ENCODE measurements at places on chromosomes 2 and 18.

DNA sequence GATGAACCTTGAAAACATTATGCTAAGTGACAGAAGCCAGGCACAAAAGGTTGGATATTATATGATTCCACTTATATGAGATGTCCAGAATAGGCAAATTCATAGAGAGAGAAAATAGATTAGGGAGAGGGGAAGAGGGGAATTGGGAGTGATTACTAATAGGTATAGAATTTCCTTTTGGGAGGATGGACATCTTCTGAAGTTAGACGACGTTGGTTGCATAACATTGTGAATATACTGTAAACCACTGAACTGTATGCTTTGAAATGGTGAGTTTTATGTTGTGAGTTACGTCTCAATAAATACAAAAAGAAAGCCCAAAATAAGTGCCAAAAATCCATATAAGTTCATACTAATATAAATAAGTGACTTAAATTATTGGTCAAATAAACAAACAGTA, 18.6 kb upstream of the CYP26B1 start:
- no peak for DNase-seq

- no peak for DNase-seq
Measured at GRCh38 chr2:239173301-239173700, 227.5 kb downstream of the HDAC4 start.

- DNase-seq: no peak
Measured at GRCh38 chr2:9693196-9693491, 62.3 kb upstream of the YWHAQ start.

DNA sequence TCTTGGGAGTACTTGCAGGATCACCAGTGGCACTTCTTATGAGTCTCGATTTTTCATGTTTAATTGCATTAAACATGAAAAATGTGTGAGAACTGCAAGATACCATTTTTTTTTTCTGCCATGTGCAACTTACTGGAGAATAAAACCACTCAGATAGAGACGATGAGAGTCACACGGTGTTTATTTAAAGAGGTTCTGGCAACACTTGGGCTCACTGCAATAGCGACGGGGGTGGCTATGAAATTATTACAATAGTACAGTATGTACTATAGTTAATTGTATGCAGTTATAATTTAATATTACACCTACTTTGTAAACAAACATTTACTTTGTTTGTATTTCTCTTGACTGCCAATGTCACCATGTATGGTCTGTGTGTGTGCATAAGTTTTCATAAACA, 479.8 kb downstream of the NUP35 start:
- DNase-seq: no peak

GRCh38 chr2:32614084-32614483, 13.8 kb upstream of the TTC27 start:
- DNase-seq: no peak

DNA sequence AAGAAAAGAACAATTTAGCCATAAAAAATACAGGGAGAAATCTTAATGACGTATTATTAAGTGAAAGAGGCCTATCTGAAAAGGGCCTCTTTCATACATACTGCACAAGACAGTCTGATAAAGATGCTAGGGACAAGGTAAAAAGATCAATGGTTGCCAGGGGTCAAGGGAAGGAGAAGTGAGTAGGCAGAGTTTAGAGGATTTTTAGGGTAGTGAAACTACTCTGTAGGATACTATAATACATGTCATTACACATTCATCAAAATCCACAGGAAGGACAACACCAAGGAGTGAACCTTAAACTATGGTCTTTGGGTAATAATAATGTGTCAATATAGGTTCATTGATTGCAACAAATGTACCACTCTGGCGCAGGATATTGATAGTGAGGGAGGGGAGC, 289.3 kb downstream of the FSIP2 start:
- DNase-seq: no peak

DNA sequence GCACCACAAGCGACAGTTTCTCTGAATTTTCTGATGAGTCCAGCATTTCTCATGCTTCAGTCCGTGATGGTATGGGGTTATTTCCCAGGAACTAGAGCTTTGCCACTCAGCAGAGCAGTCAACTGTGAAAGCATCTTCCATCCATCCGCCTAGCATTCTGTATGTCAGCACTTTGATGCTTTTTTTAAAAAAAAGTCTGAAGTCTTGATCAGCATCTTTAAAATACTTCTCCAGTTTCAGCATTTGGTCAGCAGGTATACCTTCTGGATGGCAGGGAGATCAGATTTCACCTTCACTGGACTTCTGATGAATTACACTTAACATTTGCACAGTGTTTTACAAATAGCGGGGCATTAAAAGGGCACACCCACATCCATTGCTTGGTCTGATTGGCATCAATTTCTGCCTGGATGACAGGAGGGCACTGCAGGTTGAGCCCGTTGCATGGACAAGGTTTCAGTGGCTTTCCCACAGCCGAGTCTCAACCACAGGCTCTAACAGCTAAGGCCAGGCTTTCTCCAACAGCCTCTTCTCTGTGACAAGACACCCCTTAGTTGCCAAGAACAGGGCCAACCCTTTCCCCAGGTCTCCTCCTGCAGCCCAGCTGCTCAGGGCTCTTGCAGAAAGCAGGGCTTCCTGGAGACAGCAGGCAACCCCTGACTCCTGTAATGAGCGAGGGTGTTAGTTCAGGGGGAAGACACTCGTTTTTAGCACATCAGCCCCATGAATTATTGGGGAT, 54.0 kb downstream of the EMILIN2 start:
- DNase-seq: peak; percentile 42

GRCh38 chr2:236993-237539, 26.8 kb downstream of the SH3YL1 start:
- no peak for DNase-seq

GRCh38 chr2:6883448-6884122, 6.0 kb downstream of the RSAD2 start:
- no peak for DNase-seq

DNA sequence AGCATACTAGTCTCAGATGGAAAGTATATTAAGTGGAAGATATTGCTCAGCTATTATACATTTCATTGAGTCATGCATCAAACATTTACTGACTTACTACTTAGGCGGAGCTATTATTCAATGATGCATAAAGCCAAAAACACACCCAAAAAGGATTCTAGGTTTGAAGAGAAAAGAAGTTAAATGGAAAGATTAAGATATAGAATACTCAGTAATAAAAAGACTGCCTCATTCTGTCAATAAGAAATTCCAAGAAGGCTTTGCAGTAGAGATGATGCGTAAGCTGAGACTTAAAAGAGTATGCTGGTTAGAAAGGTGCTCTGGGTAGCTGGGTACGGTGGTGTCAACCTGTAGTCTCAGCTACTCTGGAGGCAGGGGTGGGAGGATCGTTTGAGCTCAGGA, 27.6 kb downstream of the STK17B start:
- no peak for DNase-seq

DNA sequence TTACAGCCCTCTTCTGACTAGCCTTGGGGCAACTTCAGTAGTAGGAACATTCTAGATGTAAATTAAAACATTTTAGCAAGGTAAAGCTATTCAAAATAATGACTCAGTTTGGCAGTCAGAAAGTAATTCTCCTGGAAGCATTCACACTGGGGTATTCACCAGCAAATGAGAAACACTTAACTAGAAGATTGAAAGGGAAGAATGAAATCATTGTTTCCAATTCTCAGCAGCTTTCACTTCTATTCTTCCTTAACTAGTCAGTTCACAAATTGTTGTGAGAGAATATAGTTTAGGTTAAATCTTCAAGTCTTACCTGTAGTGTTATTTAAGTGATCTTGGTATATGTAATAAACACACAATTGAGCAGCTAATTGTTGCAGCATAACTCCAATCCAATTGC, 1135.6 kb upstream of the FAM98A start:
- DNase-seq: no peak

DNA sequence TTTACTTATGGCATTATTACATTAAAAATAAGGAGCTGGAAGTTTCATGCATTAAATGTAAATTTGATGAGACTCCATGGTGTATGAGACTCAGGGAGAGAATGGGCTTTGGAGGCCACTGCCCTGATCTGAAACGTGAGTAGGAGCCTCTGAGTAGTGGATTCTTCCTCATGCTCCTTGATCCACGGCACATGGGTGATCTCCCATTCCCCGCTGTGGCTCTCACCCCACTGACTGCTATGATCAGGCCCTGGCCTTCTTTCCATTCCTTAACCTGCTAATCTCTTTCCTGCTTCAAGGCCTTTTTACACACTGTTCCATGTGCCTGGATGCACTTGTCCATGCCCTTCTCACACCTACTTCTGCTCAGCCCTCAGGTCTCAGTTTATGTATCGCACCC, 68.4 kb downstream of the SMAD7 start:
- no peak for DNase-seq

DNA sequence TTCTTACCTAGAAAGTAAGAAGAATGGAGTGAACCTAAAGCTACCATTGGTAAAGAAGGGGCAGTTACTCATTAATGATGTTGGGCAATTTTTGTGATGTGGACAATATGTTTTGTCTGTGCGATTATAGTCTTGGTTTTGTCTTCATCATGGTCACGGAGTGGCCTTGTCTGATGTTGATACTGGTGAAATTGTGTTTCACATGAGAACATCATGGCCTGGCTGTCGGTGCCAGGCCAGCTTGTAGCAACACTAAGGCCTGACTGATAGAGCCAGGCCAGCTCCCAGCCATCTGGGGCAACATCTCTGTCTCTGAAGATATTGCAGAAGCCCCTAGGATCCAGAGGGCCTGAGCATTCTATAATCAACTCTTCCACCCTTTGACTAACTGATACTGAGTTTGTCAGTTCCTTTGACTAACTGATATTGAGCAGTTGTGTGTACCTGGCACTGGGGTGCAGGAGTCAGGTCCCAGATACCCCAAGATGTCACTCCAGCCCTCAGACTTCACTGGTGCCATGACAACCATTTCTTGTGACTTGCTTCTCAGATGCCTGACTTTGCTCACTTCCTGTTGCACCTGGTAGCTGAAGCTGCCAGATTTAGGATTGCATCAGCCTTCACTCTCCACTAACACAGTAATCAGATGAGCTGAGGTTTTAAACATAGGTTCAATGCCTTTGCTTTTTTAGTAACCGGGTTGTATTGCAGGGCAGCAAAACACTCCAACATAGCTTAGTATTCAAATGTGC, 62.5 kb downstream of the RPIA start:
- no peak for DNase-seq

DNA sequence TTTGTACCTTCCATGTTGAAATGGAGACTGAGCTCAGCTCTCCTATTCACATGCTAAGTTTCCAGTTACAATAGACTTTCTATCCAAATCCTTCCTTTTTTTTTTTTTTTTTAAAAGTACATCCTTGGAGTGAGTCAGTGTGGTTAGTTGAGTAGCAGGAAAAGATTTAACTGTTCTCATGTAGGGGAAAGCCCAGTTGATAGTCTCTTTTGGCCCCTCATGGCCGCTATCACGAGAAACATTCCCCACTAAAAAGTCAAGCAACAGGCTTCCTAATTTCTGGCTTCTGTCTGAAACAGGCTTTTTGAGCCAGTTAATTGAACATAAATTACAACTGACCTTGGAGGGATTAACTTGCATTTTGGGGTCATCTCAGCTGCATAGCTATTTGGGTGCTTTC, 161.3 kb downstream of the MEIS1 start:
- no peak for DNase-seq

Data from activated CD8-positive, alpha-beta memory T cell treated with anti-CD3 and anti-CD28 coated beads, Interleukin-2, amount 50 U/mL, for 48 hours (primary cell).